ENCODE measurements at places on chromosomes 5 and 9. TPM values are rescaled to one million over a fixed set of nuclear protein-coding genes. Genes with fewer than 3 reads are reported as not detected.

BAAT gene
- 0.08 TPM for total RNA-seq

ARL14EPL gene
- not detected for total RNA-seq

SLC25A2 gene
- total RNA-seq: 0.28 TPM

SOX30 gene
- not detected for total RNA-seq

SLCO6A1 gene
- not detected for total RNA-seq
